ENCODE measurements at places on chromosomes 4 and X.

DNA sequence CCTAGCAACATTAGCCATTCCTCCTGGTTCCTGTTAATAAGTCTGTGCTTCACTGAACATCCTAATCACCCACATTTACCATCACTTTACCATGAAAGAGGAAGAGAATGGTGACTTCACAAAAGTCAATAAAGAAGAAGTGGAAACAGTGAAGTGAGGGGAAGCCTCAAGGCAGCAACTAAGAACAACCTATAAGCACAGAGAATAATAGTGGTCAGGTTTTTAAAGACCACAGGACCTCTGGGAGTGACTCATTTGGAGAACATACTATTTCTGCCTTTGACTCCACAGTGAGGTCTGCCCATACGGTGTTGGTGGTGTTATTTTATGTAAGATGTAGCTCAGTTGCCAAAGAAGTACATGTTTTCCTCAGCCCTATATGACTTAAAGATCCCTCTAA, 86.0 kb upstream of the TET2 start:
- DNase-seq = no peak

- no peak for DNase-seq
Observed at GRCh38 chr4:108425988-108426387, 194.4 kb upstream of the RPL34 start.

GRCh38 chrX:124338733-124339514, 6.5 kb downstream of the TEX13D start:
- no peak for DNase-seq

- no peak for DNase-seq
Observed at GRCh38 chr4:145564540-145564939, 54.6 kb upstream of the MMAA start.

DNA sequence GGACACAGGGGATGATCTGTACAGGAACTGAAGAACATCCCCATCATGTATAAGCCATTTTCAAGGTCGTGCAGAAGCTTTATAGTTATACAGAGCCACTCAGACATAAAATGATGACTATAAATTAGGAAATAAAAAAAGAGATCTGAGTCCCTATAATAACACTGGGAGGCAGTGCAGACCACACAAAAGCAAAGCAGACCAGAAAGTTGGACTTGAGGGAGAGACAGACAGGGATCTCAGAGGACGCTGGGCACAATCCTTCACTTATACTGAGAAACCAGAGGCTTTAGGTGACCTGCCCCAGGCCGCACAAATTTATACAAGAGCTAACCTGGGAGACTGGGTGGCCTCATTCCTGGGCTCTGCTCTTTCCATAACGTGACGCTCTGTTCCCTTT, 70.5 kb downstream of the HADH start:
- DNase-seq = peak; percentile 6

- no peak for DNase-seq
Observed at GRCh38 chr4:109412776-109413175, 20.8 kb upstream of the SEC24B start.

GRCh38 chrX:20664774-20665173, 398.1 kb upstream of the RPS6KA3 start:
- no peak for DNase-seq

DNA sequence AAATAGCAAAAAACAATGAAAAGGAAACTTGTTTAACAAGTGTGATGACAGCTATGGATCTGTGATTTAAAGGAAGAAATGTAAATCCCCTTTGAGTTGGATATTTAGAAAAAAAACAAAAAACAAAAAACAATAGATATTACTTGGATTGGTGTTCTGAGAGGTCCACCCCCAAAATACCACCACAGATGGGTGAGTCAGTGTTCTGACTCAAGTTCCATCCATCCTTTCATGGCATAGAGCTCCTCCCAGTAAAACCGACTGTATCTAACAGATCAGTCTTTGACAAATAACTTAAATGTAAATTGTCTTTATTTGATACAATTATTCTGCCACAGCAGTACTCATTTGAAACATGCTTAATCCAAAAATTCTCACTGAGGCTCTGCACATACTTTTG, 27.4 kb downstream of the TMPRSS11B start:
- DNase-seq = no peak

DNA sequence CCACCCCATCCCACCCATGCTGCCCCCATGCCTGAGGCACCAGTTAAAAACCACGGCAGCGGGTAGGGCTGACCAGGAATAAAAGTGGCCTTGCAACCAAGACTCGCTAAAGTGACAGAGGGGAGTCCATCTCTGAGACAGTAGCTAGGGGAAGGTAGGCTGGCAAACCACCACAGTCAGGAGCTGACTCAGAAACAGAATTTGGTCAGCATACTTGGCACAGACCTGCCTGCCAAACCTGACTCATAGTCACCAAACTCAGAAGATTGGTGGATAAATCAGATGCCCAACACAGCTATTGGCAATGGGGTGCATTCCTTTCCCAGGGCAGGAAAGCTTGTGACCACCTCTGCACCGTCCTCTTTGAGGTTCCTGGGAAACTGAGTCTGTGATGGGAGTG, 193.8 kb downstream of the BCOR start:
- DNase-seq = no peak

DNA sequence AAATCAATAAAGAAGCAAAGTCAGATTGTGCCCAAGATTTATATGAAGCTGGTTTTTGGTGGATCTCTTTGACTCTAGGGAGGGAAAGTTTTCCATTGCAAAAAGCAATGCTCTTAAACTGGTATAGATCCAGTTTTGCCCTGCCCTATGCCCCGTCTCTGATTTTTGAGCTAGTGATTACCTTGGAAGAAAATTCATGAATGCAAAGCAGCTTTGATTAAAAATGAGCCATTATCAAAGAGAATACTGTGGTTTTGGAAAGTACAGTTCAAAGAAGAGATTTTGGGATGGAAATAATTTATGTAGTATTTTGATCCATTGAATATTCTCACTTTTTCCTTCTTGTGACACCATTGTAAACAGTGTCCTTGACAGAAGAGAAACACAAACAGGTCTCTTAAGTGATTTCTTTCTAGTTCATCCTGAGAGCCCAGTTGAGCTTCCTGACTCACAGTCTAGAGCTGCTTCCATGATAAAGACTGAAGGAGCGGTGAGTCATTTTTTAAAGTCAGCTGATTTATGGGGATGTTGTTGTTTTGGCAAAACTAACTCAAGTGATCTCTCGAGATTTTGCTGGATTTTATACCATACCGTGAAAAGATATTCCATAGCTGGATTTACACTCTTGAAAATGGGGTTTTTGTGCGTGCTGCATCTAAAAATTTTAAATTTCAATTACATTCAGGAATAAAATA, 76.7 kb downstream of the AFF1 start:
- DNase-seq = no peak

DNA sequence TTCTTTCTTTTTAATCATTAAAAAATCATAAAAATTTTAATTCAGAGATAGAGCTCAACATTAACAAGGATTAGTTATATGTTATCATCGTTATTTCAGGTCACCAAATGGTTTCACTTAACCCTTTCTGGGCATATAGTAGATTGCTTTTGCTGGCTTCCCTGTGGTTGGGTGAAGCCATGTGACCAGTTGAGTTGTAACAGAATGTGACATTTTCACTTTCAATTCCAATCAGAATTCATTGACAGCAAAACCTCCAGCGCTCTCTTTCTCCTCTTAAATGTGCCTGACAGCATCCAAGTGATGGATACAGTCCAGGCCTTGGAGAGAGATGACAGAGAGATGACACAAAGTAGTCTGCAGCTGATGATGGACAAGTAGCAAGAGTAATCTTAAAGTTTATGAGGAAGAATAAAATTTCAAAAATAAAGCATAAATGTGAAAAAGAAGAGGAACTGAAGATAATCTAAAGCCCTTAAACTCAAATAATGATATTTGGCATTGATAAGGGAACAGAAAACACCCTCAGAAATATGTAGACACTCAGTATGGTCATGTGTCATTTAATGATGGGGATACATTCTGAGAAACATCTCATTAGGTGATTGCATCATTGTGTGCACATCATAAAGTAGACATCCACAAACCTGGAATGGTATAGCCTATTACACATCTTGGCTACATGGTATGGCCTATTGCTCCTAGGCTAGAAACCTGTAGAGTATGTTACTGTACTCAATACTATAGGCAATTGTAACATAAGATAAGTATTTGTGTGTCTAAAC, 92.3 kb upstream of the QRFPR start:
- DNase-seq = no peak

- no peak for DNase-seq
Observed at GRCh38 chr4:73821325-73821724, 15.2 kb upstream of the CXCL6 start.
